Stimulated activated CD8-positive, alpha-beta memory T cell treated with anti-CD3 and anti-CD28 coated beads, Interleukin-7, amount 100 ng/mL, for 1 hour (primary cell): ENCODE measurements at places on chromosomes 6 and 20.

GRCh38 chr6:17842934-17843821, 136.5 kb upstream of the NUP153 start:
- no peak for DNase-seq

DNA sequence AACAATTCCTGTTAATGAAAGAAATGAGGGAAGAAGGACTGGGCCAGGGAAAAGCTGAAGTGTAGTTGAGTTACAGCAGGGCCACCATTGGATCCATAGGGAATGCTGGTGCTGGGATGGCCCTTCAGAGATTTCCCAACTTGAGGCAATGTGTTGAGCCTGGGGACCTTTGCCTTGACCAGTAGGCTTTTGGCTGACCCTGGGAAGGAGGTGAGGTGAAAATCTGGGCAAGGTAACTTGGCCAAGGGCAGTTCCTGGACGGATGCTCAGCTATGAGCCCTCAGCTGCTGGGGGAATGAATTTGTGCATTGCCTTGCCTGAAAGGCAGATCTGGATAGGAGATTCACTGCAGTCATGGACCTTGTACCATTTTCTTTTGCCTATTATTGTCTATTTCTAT, 20.4 kb downstream of the UTRN start:
- DNase-seq, result no peak

- DNase-seq, result no peak
Measured at GRCh38 chr6:161630674-161631073, 356.8 kb upstream of the AGPAT4 start.

DNA sequence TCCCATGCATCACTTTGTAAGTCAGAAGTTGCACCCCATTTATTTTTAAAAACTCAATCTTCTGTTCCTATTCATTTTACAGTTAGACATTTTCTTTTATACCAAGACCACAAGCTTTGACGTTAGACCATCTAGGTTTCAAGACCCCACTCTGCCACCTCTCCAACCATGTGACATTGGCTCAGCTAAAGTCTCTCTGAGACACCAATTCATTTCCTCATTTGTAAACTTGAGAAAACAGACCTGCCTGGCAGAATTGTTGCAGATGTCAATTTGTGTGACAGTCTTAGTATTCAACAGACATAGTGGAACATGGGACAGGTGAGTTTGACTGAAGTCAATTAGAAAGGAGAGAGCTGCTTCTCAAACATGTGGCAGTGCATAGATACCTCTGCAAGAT, 55.6 kb upstream of the CSE1L start:
- no peak for DNase-seq

DNA sequence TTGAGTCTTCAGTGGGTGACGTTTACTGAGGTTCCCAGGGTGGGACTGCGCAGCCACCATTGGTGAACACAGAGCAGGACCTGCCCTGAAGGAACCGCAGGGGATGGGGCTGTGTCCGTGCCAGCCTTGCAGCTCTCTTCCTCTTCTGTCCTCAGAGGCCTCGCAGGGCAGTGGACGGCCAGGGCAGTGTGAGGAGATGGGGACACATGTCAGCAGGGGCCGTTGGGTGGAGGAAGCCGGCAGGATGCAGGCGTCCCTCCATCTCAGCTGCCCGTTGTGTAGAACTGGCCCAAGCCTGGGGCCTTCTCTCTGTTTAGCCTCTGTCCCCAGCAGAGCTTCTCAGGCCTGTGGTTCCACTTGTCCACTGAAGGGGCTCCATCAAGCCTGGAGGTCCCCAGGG, 53.6 kb upstream of the SMOC2 start:
- no peak for DNase-seq

GRCh38 chr6:138105880-138106664, 1.1 kb downstream of the PERP start:
- DNase-seq, result no peak

DNA sequence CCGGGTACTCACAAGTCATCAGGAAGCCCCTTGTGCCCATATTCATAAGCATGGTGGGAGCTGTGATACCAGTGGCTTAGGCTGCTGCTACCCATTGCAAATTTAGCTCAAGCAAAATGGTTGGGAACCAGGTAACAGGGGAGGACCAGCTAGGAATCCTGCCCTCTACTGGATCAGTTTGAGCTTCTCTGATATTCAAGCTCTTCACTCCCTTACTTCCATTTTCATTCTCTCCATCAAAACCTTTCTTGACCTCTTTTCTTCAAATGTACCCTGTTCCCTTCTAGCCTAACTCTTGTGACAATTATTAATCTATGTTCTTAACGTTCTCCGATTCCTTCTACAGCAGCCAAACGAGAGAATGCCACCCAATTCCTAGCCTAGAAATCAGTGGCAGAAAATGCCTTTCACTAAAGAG, 9.7 kb downstream of the NOL7 start:
- no peak for DNase-seq

- no peak for DNase-seq
Measured at GRCh38 chr6:105220186-105220585, 40.4 kb upstream of the POPDC3 start.

DNA sequence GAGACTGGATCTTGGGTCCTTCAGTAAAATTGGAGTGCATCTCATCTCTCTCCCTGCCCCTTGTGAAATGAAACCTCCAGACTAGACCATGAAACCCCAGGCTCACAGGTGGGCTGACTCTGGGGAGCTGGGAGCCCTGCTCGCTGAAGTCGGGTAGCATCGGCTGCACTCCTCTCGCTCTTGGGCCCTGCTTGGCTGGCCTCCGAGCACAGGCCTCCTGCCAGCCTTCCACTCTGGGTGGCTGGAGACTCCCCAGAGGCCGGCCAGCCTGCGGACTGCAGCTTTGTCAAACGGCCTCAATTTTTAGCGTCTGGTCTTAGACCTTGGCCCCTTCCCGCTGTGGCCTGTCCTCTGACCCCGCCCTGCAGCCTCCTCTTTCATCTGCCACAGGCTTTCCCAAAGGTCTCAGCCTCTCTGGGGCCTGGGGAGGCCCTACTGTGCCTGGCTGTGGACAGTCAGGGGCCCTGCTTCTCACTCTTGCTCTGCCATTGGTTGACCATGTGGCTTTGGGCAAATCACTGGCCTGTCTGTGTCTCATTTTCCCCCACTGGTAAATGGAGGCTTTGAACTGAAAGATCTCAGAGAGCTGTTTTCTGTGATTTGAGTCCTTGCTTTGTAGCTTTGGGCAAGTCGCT, 45.1 kb downstream of the SRC start:
- DNase-seq, result no peak

GRCh38 chr6:18752278-18753068, 365.3 kb downstream of the RNF144B start:
- DNase-seq, result no peak

- no peak for DNase-seq
Measured at GRCh38 chr6:16805243-16805950, 44.1 kb upstream of the ATXN1 start.

- DNase-seq, result peak; percentile 88
Measured at GRCh38 chr20:37178839-37179682, at the start of the genes MROH8 and RPN2. TSS of gene MROH8 (minus strand) at chr20:37179548. TSS of gene RPN2 (plus strand) at chr20:37179330. CDS start at chr20:37179357, 27 bp downstream.

DNA sequence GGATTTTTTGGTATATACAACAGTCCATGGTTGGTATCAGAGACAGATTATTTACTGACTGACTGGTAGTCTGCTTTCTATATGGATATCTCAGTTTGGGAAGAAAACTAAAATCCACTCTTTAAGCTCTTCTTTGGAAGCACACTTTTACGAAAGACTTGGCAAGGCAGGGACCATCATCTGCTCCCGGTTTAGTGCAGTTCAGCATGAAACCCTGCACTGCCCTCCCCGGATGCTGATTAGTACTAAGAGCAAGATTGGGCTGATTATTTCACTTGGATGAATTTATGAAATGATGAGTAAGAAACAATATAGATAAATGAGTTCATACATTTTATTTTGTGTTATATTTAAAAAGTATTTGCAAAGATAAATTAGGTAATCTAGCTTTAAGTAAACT, 56.3 kb downstream of the RGS17 start:
- DNase-seq, result no peak

DNA sequence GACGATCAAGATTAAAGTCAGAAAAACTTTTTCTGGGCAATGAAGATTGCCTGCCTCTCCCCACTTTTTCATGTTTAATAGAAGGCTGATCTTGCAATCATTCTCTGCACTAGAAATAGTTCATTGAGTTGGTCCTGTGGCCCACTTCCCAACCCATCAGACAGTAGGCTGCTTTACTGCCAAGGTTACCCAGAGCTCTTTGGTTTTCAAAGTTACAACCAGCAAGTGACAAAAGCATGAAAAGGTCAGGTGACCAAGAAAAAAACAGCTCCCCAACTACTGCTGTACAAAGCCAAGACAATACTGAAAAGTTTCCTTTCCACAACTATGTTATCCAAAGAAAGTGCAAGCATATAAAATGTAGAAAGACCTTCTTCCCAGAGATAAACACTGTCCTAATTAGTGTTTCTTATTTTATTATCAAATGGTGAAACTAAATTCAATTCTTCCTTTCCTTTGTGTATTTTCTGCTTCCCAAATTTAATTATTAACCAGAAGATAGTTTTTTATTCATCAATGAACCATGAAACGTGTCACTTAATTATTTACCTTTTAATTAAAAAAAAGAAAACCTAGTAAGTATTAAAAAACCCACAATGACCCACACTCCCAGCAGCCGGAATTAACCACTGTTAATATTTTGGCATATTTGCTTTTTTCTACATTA, 16.6 kb downstream of the DNAAF9 start:
- no peak for DNase-seq

DNA sequence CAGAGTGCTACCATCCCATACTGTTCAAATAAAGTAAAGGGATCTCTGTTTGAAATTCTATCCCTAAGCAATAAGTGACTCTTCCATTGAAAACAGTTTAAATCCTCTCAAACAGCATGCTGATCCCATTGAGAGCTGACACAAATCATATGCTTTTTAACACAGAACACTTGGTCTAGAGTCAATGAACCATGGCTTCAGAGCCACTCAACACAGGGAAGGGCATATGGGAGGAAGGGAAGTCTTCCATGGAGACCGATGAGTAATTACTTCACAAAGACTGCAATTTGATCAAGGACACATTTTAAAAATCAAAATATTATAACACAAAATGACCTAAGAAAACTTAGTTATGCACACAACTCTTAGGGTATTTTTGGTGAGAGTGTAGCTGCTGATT, 1073.0 kb upstream of the MAP3K7 start:
- DNase-seq, result no peak

- no peak for DNase-seq
Measured at GRCh38 chr6:126696921-126697693, 357.2 kb downstream of the CENPW start.

- no peak for DNase-seq
Measured at GRCh38 chr6:72650081-72650745, 28.3 kb downstream of the KCNQ5 start.

DNA sequence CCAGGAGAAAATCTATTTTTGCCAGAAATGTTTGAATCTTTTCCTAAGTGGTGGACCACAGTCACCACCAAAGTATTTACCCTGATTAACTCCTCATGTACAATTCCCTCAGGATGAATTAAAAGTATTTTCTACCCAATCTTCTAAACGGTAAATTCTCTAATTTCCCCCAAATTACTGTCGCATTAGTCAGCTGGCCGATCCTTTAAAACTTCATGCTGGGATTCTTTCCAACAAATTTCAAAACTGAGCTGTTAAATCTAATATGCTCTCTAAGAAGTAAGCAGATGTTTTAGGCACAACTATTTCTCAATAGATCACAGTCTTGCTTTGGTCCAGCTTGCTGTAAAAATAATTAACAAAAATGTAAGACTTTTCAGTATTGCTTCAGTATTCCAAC, 447.2 kb downstream of the FRK start:
- DNase-seq, result no peak
